ENCODE measurements at places on chromosomes 16 and 17. TPM values are rescaled to one million over a fixed set of nuclear protein-coding genes. Genes with fewer than 3 reads are reported as not detected.

GRCh38 chr17:60110586-60110985, 31.9 kb upstream of the HEATR6 start:
- no peak for DNase-seq

- no peak for DNase-seq
Measured at GRCh38 chr16:50616386-50616785, 64.7 kb downstream of the SNX20 start.

DNA sequence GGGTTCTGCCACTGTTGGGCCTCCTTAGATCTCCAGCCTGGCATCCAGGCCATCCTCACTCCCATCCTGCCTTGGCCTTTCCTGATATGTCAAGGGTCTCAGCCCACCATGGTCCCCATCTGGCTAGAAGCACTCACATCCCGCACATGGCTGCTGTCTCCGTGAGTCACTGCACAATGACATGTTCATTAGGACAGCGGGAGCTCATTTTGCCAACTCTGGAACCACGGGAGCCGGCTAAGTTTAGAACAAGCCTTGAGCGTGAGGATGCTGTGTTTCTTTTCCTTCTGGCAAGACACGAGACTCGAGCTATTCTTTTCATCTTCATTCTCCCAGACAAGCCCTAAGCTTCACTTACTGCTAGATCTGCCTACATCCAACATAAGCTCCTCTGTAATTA, 65.7 kb upstream of the KSR1 start:
- no peak for DNase-seq

DNA sequence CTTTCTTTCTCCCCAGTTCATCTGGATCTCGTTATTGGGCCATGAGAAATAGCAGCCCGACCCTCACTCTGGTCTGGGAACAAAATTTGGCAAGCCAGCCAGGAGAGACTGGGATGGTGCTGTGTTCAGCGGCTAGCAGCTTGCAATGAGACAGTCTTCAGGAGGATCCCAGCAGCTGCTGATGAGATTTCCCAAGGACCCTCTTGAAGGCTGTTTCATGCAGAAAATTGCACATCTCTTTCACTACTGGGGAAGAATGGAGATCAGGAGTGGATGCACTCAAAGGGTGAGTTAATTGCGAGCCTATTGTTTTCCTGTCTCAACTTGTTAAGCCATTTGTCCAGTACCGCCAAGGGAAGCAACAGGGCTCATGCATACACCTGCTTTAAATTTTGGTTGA, 5.5 kb upstream of the COIL start:
- no peak for DNase-seq

GRCh38 chr17:3692346-3692745, 3.6 kb downstream of the P2RX5 start:
- DNase-seq, result no peak

- DNase-seq, result no peak
Measured at GRCh38 chr16:89971495-89972243, 23.1 kb downstream of the DEF8 start.

DNA sequence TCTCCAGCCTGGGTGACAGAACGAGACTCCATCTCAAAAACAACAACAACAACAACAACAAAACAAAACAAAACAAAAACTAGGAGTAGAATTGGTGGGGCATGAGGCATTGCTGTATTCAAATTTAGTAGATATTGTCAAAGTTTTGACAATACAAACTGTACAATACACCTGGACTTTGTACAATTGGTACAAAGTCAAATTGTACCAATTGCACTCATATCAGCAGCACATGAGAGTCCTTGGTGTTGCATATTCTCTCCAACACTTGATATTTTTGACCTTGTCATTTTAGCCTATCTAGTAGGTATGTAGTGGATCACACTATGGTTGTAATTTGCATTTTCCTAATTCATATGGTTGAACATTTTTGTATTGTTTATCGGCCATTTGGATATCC, 14.3 kb upstream of the ATF7IP2 start:
- no peak for DNase-seq

- DNase-seq, result no peak
Measured at GRCh38 chr16:3832668-3833067, 47.8 kb downstream of the CREBBP start.

DNA sequence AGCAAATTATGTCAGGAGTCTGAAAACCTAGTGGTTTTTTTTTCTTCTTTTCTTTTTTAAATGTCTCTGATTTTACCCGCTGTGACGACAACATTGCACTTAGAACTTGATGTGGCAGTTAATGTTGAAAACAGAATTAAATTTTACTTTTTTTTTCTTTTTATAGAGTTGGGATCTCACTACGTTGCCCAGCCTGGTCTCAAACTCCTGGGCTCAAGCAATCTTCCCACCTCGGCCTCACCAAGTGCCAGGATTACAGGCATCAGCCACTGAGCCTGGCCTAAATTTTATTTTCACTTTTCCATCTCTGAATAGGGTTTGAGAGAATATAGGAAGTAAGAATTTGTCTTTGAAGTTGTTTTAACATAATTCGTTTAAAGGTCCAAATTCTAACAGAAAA, 52.6 kb downstream of the CDK12 start:
- DNase-seq, result no peak

DNA sequence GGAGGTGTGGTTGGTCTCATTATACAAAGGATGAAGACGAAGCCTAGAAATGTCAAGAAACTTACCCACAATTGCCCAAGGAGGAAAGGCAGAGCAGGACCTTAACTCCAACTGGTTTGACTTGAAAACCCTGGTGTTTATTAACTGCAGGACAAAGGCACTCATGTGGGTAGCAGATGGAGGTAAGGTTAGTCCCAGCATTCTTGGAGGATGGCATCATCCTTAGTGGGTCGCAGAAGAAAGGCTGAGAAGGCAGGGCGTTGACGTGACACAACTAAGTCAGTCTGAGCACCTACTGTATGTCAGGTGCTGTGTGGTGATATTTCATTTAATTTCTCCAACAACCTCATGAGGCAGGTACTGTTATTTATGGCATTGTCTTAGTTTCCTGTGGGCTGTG, 101.3 kb downstream of the HAPSTR1 start:
- DNase-seq, result peak; percentile 45

- no peak for DNase-seq
Measured at GRCh38 chr16:13587181-13587580, 332.8 kb upstream of the ERCC4 start.

DNA sequence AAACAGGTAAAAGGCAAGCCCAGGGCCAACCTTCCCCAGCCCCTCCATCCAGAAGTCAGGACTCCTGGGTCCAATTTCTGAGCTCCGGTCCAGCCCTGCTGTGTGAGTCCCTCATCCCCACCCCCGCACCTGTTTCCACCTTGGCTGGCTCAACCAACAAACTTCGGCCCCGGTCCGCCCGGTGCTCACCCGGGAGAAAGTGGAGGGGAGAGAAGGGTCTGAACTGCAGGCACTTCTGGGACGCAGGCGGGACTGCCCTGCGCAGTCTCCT, 541 bp downstream of the RHBDF2 start:
- DNase-seq, result no peak

- DNase-seq, result peak; percentile 33
Measured at GRCh38 chr17:2853283-2854142, 57.3 kb downstream of the RAP1GAP2 start.

- DNase-seq, result no peak
Measured at GRCh38 chr17:16470265-16470664, 21.7 kb downstream of the LRRC75A start.

GRCh38 chr17:75856062-75856756, 1.1 kb upstream of the WBP2 start:
- DNase-seq, result no peak

DNA sequence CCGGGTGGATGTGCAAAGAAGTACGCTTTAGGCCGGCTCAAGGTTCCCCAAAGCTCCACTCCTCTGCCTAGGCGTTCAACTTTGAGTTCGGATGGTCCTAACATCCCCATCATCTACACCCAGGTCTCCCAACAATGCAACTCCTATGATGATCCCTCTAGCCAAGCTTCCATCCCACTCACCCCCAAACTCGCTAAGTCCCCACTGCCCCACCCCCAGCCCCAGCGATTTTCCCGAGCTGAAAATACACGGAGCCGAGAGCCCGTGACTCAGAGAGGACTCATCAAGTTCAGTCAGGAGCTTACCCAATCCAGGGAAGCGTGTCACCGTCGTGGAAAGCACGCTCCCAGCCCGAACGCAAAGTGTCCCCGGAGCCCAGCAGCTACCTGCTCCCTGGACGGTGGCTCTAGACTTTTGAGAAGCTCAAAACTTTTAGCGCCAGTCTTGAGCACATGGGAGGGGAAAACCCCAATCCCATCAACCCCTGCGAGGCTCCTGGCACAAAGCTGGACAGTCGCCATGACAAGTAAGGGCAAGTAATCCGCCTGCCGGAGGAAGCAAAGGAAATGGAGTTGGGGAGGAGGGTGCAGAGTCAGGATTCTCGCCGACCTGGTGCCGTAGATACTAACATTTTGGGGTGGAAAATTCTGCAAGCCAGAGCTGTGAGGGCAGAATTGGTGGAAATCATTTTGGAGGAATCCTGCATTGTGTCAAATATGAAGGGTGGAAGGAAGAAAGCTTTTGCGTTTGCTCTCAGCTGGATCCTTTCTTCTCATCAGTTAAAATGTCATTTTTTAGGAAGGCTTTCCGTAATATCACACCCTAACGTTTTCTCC, at the start of gene TP53:
Gene TP53, minus strand, starts transcription at position 419 of the 836 bp plus-strand sequence. CDS start 10,896 bp downstream, outside the sequence.
- peak; percentile 91 for DNase-seq

DNA sequence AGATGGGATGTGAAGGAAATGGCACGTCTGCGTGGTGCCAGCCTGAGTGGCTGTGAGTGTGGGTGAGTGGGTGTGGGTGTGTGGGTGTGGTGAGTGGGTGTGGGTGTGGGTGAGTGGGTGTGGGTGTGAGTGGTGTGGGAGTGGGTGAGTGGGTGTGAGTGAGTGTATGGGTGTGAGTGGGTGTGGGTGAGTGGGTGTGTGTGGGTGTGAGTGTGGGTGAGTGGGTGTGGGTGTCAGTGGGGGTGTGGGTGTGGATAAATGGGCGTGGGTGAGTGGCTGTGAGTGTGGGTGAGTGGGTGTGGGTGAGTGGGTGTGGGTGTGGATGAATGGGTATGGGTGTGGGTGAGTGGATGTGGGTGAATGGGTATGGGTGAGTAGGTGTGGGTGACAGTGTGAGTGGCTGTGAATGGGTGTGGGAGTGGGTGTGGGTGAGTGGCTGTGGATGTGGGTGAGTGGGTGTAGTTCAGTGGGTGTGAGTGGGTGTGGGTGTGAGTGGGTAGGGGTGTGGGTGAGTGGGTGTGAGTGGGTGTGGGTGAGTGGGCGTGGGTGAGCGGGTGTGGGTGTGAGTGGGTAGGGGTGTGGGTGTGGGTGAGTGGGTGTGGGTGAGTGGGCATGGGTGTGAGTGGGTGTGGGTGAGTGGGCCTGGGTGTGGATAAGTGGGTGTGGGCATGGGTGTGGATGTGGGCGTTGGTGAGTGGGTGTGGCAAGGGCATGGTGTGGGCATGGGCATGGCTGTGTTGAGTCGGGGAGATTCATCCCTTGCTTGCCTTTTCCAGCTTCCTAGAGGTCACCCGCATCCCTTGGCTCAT, 80.8 kb downstream of the ZDHHC7 start:
- DNase-seq, result no peak

DNA sequence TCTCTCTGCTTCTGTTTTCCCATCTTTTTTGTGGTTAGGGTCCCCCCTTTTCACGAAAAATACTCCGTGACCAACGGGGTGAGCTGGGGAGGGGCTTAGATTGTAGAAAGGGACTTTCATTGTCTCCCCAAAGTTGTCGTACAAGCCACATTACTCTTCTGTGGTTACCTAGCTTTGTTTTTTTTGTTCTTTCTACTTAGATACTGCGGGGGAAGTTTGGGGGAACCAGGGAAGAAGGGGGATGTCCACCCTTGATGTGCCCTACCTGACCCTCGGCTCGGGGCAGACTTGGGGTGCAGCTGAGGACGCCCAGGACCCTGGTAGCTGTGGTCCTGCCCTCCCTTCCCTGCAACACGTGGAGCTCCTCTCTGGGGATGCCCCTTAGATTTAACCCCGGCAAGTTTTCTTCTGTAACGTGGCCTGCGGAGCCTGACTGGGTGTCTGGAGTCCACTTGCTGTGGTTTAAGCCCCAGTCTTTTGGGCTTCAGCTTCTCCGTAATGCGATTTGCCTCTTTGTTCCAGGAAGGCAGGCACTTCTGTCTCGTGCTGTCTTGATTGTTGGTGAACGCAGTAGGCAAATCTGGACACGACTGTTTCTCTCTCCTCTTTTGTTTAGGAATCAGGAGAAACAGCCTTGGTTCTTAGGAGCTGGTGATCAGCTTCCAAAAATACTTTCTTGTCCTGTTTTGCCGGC, 892 bp downstream of the ABCC1 start:
- DNase-seq, result peak; percentile 47

DNA sequence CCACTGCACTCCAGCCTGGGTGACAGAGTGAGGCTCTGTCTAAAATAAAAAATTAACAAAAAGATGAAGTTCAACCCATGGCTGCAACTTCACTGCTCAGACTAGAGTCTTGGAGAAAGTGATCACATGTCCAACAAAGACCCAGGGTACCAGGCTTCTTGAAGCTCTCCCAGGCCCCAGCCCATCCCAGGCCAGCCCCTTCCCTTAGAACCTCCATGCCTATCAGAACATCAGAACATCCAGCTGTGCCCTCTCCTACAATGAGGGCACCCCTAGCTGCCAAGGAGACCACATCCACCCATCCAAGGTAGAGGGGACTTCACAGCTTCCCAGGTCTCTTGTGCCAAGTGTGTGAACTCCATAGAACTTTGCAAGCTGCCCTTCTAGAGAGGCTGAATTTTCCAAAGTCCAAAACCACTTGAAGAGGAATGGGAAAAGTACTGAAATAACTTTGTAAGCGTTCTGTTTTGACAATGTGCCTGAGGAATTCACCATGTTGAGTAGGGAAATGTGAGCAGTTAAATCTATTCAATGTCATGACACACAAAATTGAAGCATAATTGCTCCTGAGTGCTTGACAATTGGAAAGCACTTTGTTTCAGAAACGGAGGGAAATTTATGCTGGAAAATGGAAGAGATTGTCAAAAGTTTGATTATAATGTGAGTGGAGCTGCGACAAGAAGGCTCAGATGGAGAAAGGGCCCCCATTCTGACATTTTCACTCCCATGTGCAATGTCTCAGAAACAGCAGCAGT, 230.4 kb downstream of the ZNF423 start:
- no peak for DNase-seq

- DNase-seq, result no peak
Measured at GRCh38 chr17:5773816-5774360, 189.6 kb upstream of the NLRP1 start.

The KIAA0753 gene
- 21.7 TPM for total RNA-seq

The C17orf78 gene
- not detected for total RNA-seq

The HAS3 gene
- 0.31 TPM for total RNA-seq

The CCDC92B gene
- not detected for total RNA-seq

The ANTKMT gene
- 83.8 TPM for total RNA-seq

The NECAB2 gene
- 8.5 TPM for total RNA-seq

The FAM83G gene
- total RNA-seq, result 26.3 TPM

The MLKL gene
- 16.0 TPM for total RNA-seq
